Nephron progenitor cell (in vitro differentiated cells): ENCODE measurements at places on chromosomes 6 and 20.

- DNase-seq: no peak
Observed at GRCh38 chr20:61726979-61727378, 338.7 kb downstream of the TAF4 start.

- DNase-seq: no peak
Observed at GRCh38 chr6:14732844-14733757, 512.8 kb upstream of the JARID2 start.

- DNase-seq: peak; percentile 81
Observed at GRCh38 chr6:37525460-37526357, 26.0 kb upstream of the CCDC167 start.

GRCh38 chr6:31734247-31734820, 2.0 kb downstream of the CLIC1 start:
- DNase-seq: no peak

- DNase-seq: no peak
Observed at GRCh38 chr6:80454661-80455365, 348.3 kb downstream of the BCKDHB start.

DNA sequence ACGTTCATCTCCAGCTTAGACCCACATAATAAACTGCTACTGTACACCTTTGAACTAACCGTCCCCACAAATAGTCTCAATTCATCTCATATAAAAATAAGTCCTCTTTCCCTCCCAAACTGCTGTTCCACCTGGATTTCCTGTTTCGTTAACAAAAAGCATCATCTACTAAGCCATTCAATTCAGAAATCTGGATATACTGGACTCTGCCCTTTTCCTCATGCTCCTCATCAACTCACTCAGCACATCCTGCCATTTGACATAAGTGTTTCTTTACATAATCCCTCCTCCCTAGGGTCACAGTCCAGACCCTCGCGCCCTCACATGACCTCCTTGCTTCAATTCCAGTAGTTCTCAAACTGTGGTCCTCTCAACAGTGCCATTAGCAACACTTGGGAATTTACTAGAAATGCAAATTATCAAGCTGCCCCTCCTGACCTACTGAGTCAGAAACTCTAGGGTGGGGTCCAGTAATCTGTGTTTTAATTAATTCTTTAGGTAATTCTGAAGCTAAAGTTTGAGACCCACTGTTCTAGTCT, 4.5 kb downstream of the MKKS start:
- no peak for DNase-seq

GRCh38 chr6:169990095-169991030, 238.9 kb downstream of the ERMARD start:
- DNase-seq: no peak

DNA sequence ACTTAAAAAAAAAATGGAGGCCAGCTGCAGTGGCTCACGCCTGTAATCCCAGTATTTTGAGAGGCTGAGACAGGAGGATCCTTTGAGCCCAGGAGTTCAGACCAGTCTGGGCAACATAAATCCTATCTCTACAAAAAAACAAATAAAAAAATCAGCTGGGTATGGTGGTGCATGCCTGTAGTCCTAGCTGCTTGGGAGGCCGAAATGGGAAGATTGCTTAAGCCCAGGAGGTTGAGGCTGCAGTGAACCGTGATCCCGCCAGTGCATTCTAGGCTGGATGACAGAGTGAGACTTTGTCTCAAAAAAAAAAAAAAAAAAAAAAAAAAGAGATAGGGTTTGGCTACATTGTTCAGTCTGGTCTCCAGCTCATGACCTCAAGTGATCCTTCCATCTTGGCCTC, 29.7 kb downstream of the MYO6 start:
- DNase-seq: no peak

DNA sequence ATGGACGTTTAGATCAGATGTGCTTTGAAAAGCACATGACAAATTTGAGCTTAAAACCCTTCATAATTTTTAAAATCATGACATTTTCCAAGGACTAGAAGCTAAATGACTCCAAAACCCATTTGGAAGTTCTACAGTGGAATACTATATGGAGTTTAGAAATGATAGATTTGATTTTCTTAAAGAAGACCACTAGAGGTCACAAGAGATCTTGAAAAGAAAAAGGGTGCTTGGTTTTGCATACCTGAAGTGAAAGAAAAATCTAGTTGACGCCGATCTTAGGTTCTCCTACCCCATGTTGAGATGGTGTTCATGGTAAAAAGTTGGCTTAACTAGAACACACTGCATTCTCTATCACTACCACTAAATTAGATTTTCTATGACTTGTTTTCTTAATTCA, 31.5 kb downstream of the CFAP61 start:
- DNase-seq: no peak

- DNase-seq: no peak
Observed at GRCh38 chr6:39706819-39707335, 18.3 kb downstream of the KIF6 start.

DNA sequence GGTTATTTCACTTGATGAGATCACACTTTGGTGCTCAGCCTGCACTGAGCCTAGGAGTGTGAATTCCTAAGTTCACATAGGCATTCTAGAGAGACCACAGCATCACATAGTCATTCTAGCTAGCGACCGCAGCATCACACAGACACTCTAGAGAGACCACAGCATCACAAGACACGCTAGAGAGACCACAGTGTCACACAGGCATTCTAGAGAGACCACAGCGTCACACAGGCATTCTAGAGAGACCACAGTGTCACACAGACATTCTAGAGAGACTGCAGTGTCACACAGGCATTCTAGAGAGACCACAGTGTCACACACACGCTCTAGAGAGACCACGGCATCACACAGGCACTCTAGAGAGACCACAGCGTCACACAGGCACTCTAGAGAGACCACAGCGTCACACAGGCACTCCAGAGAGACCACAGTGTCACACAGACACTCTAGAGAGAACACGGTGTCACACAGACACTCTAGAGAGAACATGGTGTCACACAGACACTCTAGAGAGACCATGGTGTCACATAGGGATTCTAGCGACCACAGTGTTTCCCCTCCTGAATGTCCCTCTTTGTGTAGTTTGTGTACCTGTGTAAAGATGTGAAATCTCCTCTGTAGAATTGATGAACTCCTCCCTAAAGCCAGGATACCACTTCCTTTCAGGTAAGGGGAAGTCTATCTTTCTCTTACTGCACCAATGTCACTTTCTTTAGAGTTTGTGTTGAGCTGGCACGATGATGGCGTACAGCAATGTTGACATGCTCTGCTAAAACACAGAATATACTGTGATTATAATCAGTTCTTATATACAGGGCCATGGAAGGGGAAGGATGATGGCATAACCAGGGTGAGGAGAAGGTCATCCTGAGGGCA, 169.4 kb downstream of the ZDHHC14 start:
- DNase-seq: no peak

DNA sequence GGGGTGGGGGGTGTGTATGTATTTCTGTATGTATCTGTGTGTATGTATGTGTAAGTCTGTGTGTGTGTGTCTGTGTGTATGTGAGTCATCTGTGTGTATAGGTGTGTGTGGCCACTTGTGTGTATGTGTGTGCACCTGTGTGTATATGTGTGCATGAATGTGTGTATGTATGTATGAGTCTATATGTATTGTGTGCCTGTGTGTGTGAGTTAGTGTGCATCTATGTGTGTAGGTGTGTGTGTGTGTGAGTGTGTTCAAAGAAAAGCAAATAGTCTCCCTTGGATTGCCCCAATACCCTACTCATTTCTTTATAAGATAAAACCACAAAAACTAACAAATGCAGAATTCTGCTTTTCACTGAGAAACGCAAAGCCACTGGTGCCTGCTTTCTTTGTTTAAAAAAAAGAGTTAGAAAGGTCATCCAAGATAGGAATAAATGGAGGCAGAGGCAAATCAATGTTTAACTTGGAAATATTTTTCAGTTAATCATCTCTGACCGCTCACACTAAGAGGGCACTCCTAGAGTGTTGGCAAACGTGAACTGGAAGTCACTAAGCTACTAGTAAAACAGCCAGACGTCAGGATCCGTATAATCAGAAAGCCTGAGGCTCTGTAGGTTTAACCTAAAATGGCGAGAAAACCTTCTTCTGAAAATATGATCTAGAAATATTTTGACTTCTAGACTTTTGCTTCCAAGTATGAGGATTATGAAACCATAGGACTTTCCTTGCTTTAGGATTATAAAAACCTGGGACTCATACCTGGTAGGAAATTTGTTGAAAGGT, 37.4 kb upstream of the JAG1 start:
- no peak for DNase-seq

- DNase-seq: no peak
Observed at GRCh38 chr6:78462728-78463127, 404.6 kb upstream of the IRAK1BP1 start.

DNA sequence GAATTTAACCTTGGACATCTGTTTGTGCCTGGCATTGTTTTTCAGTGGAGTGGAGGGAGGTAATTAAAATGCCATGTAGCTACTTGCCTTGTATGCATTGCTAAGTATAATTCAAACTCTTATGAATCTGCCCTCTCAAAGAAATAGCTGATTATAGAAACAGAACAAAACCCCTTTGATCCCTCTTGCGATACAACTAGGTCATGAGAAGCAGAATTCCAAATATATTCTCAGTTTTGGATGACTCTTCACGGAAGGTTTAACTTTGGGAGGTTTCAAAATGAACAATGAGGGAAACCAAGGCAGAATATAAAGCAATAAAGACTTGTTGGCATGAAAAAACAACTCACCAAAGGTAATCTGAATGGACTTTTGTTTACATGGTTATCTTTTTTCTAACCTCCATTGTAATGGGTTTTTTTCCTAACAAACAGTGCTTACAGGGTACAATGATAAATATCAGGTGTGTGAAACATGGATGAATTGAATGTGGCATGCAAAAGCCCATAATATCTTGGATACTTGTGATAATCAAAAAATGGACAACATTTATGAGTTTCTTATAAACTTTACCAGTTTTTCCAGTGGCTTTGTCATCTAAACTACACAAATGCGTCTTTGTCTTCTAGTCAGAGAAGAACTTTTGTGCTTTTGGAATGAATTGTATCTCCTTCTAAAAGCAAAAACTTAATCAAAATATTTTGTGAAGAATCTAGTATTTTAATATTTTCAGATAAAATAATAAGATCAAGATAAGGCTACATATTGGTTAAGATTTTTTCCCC, 15.7 kb upstream of the HEY2 start:
- DNase-seq: no peak

DNA sequence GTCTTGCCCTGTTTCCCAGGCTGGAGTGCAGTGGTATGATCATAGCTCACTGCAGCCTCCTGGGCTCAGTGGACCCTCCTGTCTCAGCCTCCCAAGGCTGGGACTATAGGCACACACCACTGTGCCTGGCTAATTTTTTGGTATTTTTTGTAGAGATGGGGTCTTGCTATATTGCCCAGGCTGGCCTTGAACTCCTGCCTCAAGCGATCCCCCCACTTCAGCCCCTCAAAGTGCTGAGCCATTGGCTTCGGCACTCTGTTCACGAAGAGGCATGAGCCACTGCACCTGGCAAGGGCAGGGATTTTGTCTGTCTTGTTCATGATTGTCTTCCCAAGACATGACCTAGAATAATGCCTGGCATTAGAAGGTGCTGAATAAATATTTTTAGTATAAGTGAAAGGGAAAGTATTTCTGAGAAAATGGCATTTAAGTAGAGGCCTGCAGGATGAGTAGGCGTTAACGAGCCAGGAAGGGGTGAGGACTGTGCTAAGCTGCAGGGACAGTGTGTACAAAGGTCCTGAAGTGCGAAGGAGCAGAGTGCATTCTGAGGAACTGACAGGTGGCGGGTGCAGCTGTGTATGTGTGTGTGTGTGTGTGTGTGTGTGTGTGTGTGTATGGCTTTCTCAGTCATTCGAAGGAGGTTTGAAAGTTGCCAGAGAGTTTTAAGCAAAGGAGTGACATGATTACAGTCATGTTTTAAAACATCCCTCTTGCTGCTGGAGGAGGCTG, 43.0 kb downstream of the VEGFA start:
- DNase-seq: no peak

GRCh38 chr6:86500035-86500434, 437.3 kb upstream of the HTR1E start:
- DNase-seq: no peak

GRCh38 chr6:25064006-25064405, 128.2 kb upstream of the RIPOR2 start:
- DNase-seq: no peak

GRCh38 chr6:1504465-1504864, 105.2 kb upstream of the FOXC1 start:
- DNase-seq: no peak

DNA sequence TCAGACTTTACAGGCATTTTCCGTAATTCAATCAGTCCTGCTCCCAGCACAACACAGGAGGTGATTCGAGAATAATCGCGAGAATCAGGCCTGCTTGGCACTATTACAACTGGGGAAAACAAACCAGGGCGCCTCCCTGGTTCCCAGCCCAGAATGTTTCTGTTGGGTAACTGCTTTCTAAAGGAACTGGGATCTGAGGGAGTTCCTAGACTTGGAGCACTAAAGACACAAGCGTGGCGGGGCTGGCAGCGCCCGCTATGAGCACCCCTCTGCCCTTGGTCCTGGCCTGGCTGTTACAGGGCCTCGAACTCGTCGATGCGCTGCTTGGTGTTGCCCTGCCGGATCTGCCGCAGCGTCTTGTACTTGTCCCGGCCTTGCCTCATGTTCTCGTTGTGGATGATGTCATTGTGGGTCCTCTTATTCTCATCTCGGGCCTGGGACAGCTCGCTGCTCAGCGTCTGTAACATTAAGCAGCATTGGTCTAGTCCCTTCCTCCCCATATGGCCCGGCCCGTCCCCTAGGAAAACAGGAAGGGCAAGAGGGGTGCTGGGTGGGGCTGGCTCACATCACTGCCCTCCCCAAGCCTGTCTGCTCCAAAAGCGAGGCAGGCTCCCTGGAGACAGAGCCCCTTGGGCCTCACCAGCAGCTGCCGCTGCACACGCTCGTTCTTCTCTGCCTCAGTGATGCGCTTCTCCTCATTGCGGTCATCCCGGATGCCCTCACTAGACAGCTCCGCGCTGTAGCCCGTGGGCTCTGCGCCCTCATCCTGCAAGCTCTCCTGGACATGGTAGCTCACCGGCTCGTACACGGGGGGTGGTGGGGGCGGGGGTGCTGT, 52.3 kb downstream of the EZR start:
- no peak for DNase-seq
